ENCODE measurements at places on chromosomes 1 and 21. TPM values are rescaled to one million over a fixed set of nuclear protein-coding genes. Genes with fewer than 3 reads are reported as not detected.

Gene ATP1A4
- not detected for total RNA-seq

Gene FAAP20
- total RNA-seq: 24.9 TPM

Gene ATP6V1G3
- total RNA-seq: not detected

Gene ZFP69B
- 2.4 TPM for total RNA-seq

Gene OR2T35
- not detected for total RNA-seq

DNA sequence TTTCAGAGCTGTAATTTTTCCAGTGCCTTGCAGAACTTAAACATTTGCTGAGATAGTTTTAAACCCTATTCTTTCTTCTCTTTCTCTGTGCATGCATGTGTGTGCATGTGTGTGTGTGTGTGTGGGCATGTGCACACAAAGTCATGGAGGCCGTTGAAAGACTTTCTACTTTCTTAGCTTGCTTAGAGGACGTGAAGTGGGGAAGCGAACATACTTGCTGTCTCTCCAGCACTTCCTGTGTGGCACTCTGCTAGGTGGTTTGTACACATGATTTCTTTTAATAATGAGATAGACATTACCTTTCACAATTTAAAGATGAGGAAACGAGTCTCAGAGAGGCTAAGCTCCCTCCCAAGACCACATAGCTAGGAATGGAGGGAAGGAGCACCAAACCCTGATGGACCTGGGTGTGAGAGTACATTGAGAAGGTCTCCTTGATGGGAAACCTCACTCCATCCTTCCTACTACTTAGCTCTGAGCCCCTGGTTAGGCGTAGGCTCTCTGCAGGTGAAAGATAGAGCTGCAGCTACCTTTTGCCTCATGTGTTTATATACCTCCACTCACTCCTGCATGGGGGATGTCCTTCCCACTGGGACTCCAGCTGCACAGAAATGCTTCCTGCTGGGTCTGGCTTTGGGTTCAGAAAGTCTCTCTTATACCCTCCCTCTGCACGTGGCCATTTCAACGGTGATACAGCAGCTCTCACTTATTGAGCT lies 101.9 kb upstream of the USP24 start:
- no peak overlapping the region for H3K4me3 ChIP-seq
- H3K4me1 ChIP-seq: no peaks in the 10 kb centered on the region
- no peaks in the 10 kb centered on the region for H3K36me3 ChIP-seq
- no peak overlapping the region for H3K27ac ChIP-seq

- no peaks in the 10 kb centered on the region for H3K36me3 ChIP-seq
- peaks cover 14% of the 10 kb centered on the region for H3K4me1 ChIP-seq
- peak within 1 kb of the TSS; percentile 73 for H3K4me3 ChIP-seq
- H3K27me3 ChIP-seq: no peaks in the 10 kb centered on the region
- DNase-seq: no peak
- peak within 1 kb of the TSS; percentile 44 for H3K27ac ChIP-seq
These were observed at the start of gene EDARADD for GRCh38 chr1:236393681-236394481. TSS of gene EDARADD (plus strand) at chr1:236394286. CDS start at chr1:236394445, 159 bp downstream.

DNA sequence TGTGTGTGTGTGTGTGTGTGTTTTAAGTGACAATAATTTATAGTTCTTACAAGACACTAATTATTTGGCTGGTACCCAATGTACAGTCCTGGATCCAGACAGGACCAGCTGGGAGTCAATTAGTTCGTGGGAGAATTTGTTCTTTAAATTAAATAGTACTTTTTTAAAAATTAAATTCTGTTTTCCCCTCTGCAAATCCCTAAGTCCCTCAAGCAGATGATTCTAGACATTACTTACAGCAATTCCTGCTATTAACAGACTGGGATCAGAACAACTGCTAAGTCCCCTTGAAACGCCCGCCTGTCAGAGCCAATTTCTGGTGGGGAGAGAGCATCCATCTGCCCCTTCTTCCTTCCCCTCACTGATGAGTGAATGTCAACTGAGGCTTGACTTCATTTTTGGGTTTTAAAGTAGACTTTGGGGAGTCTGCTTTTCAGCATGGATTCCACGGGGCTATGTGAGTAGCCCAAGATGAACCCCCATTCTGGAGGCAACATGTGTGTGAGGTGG lies 83.9 kb downstream of the SMYD2 start:
- H3K27me3 ChIP-seq: no peaks in the 10 kb centered on the region
- no peak overlapping the region for H3K4me3 ChIP-seq
- H3K36me3 ChIP-seq: no peaks in the 10 kb centered on the region
- DNase-seq: no peak
- no peaks in the 10 kb centered on the region for H3K4me1 ChIP-seq
- no peak overlapping the region for H3K27ac ChIP-seq
